ENCODE measurements at places on chromosomes 7 and 10.

DNA sequence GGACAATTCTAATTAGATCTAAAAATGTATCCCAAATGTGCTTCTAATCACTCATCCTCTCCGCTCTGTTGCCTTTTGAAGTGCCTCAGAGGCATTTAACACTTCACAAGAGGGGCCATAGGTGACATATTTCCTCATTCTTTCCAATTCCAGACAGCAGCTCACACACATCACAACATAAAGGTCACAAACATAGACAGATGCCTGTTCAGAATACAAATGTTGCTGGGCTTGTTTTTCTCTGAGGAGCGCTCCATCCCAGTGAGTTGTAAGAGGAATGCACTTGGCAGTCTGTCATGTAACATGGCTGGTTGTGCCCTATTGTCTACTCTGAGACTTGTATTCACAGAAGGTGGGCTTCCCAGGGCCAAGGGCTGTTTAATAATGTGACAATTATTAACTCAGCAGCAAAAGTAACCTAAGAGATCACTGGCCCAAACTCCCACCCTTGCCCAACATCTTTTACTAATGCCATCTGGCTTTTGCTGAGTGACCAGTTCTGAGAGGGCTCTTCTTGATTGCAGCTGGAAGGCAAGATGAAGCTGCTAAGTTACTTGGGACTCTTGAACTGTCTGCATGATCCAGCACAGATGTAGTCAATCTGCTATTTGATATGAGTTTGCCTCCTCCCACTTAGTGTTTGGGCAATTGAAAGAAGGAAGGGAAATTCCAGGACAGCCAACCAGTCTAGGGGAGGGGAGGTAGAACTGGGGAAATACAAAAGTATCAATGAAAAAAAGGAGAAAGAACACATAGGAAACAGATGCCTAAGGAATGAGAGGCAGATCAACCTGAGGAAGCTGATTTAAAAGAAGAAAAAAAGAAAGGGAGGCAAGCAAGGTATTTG is 13.6 kb downstream of the PON2 start:
- DNase-seq = no peak

DNA sequence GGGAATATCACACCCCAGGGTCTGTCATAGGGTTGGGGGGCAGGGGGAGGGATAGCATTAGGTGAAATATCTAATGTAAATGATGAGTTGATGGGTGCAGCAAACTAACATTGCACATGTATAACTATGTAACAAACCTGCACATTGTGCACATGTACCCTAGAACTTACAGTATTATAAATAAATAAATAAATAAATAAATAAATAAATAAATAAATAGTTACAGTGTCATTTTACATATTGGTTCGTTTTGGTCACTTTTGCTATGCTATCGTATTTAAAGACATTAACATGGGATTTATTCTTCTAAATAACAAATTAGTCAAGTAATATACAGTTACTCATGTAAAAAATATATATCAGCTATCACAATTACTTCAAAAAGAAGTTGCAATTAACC is 228.7 kb downstream of the HECW1 start:
- DNase-seq = no peak

DNA sequence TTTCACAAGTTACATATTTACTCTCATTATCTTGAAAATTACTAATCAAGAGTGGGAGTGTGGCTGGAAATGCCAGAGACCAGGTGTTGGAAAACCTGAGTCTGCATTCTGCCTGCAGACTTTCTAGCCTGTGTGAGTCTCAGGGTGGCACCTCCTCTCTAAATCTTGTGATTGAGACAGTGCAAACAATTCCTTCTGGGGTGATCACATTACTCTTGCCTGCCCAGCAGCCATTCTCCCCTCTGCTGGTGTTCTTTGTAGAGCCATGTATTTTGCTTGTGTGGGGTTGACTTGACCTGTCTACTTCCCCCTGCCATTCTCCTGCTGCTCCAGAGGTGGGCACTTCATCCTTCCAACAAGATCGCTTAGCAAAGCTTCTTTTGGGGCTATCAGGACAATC is 101.1 kb downstream of the RAPGEF5 start:
- no peak for DNase-seq

DNA sequence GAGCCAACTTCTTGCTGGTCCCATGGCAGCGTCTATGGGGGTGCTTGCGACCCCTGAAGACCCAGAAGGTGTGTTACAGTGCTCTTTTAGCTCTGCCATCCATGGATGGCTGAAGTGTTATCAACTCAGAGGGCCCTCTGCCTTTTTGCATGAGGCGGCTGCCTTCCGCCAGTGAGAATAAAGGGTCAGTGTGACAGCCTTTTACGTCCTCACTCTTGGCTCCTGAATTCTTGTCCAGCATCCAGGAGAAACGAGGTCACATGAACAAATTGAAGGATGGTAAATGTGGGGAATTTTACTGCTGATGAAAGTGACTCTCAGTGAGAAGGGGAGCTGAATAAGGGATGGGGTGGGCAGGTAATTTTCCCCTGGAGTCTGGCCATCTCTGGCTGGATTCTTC is 24.1 kb downstream of the SSMEM1 start:
- DNase-seq = no peak

DNA sequence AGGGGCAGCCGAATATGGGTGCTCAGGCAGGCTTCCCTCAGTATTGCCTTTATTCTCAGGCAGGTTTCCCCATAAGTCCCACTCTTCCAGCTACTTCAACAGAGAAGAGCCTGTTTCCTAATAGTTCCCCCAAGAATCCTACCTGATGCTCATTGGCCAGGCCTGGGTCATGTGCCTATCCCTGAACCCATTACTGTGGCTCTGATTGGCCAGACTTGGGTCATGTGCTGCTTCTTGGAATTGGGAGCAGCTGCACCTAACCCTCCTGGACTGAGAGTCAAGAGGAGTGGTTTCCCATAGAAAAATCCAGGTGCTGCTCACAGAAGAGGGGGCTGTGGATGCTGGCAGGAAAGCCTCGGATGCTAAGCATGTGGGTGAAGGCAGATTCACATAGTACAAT is 21.7 kb downstream of the OPALIN start:
- no peak for DNase-seq

DNA sequence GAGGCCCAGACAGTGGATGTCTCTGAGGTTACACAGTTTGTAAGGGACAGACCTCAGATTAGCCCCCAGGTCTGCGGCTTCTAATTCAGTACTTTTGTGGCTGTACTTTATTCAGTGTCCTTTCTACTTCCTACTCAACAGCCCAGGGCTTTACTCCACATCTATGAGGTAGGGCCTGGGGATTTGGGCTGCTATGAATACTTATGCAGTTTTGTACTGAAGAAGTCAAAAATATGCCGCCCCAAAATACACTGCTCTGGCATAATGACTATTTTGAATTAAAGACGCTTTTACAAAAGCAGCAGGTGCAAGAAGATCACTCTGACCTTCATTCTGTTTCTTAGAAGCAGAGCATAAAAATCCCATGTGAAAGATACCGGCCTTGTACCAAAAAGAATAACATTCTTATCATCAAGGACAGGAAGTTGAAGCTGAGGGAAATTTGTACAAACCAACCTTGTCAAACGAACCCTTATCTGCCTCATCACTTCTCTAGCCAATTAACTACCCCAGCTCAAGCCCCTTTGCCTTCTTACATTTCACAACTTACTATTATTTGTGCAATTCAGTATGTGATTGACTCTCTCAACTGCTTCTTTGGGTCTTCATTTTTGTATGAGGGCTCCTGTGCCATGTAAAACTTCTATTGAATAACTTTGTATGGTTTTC is 26.1 kb upstream of the TRUB1 start:
- DNase-seq = no peak

DNA sequence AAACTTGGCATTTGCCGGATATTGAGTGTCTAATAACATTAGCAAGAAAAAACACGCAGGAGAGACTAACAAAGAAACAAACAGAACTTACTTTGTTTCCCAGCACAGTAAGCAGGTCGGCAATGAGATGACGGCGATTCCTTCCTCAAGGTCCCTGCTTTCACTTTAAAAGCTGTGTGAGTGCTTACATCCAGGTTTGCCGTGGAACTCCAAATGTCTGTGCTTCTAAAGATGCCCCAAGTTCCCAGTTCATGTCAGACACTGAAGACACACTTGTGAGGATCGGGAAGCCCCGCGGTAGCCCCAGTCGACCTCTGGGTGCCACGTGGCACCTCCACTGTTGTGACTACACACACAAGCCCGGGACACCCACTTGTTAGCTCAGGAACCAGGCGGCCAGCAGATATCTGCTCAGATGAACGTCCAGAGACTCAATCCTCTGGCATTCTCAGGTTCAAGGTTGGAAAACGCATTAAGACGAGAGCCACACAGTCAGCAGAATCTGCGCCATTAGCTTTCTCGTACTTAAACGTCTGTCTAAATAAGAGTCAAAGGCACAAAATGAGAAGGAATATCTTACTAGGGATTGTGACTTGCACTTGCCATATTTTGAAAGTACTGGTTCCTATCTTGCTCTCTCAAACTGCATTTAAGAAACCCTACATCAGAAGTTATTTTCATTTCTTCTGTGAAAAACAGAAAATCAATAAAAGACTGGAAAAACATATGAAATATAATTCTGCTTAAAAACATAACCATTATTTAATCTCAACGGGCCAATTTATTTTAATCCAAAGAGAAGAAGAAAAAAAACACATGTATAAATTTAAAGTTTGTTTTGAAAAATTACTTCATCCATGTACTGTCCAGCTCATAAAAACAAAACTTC is 207.6 kb upstream of the KLF14 start:
- DNase-seq = no peak

DNA sequence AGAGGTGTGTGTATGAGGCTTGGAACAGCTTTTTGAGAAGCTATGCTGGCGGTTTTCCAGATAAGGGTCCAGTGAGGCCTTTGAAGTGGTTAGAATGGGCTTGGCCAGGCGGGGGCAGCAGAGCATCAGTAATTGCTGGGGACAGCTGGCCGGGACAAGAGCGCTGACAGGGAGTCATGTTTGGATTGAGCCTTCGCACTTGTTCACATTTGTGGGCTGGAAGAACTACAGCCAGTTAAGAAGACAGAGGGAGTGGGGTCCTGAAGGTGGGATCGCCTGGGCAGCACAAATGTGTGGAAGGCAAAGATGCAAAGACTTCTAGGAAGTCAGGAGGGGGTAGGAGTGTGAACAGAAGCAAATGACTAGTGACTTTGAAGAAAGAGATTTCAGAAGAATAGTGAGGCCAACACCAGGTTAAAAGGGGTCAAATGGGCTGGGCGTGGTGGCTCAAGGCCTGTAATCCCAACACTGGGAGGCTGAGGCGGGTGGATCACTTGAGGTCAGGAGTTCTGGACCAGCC is 12.7 kb upstream of the SDHAF3 start:
- peak; percentile 4 for DNase-seq

DNA sequence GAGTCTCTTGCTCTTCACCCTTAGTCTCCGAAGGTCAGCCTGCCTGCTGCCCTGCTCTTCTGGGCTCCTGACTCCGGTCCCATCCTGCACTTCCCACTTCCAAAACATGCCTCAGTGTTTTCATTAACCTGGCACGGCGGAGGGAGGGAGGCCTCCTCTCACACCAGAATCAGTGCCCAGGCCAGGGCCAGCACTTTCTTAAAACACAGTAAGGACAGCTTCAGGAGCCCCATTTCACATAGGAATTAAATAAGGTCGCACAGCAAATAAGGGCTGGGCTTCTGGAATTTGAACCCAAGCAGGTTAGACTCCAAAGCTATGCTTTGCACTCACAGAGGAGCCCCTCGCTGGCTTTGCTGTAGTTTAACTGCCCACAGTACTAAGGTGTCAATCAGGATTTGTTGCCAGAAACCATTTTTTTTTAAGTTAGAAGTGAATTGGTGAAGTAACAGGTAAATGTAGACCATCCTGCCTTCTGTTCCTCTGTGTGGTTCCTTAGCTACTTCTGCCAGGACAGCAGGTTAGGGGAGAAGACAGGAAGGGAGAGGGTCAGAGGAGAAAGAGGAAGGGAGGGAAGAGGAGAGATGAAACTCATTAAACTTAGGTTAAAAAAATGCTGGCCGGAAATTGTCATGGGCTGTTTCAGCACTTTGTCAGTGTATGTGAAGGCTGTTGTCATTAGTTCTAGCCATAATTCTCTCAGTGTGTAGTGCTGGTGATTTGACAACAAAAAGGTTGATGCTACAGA is 1.1 kb downstream of the RASSF4 start:
- no peak for DNase-seq

DNA sequence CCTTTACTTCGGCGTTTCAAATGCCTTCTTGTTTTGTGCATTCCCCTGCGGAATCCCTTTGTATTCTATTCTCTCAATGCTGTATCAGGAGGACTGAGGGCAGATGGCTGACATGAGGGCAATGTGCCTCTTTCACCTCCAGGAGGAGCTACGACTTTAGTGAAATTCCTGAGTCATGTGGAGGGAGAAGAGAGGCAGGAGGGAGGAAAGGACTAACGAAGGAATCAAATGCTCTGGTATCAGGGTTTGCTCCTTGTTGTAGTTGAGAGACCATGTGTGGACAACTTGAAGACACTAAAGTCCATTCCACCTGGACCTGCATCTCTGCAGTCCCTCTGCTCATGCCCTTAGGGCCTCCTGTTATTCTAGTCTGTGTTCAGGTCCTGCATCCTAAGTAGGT is 40.2 kb upstream of the PRSS58 start:
- DNase-seq = no peak

Data from esophagus squamous epithelium (tissue), 5 donors.